Liver (tissue), 10 donors: ENCODE measurements at places on chromosomes 12 and 14. TPM values are rescaled to one million over a fixed set of nuclear protein-coding genes. Genes with fewer than 3 reads are reported as not detected.

The PZP gene
- 18.7 TPM for total RNA-seq

DNA sequence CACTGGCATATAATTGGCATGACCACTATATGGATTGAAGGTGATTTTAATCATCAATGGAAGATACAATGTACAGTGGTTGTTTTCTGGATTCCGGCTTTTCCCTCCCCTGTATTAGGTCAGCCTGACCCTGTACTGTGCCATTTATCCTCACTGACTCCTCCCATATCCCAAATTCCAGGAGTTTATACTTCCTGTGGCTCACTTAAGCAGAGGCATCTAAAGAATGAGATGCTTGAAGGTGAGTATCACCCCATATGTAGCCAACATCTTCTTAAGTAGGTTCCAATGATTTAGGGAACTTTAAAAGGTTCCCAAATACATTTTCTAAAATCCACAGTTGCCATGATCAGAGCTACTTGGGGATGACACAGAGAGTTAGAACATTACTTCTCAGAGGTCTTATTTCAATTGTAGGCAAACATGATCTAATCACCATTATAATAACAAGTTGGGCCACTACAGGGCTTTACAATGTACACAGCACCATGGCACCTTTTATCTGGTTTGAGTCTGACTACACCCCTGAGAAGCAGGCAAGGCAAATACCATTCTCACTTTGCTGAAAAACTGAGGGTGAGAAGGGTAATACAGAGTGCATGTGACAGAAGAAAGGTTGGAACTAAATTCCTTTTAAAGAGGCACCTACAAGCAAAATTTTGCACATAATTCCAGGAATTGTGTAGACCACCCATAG, 212.3 kb upstream of the GARIN6 start:
- DNase-seq, result no peak

DNA sequence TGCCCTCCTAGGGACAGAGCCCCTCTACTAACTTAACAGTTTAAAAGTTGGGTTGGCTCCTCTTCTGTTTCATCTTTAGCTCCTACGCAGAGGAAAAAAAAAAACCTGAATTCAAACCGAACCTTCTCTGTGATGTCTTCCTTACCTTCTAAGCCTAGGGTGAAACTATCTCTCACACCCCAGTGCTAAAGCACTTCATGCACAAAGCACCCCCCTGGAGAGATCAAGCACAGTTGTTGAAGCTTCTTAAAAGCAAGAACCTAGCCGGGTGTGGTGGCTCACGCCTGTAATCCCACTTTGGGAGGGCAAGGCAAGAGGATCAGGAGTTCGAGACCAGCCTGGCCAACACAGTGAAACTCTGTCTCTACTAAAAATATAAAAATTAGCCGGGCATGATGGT, 37.6 kb downstream of the CORO1C start:
- DNase-seq, result no peak

The ADAM21 gene
- not detected for total RNA-seq

- no peak for DNase-seq
Measured at GRCh38 chr12:131076296-131076695, 122.6 kb downstream of the ADGRD1 start.

- no peak for DNase-seq
Measured at GRCh38 chr12:10716704-10717315, 6.3 kb downstream of the YBX3 start.

DNA sequence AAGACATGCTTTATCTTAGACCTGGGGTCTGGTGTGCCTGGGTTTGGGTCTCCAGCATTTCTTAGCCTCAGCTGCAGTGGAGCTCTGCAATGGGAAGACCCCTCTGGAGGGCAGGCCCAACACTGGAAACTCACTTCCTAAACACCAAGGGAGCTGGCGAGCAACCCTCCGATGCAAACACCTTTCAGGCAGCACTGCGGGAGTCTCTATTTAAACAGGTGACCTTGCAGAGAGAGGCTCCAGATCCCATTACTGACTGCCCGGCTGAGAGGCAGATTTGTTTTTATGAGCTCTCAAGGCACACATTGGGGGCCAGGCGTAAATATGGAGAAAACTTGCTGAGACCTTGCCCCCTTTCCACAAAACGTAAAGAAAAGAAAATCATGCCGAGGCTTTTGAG, 195.5 kb downstream of the PAX9 start:
- DNase-seq, result no peak

DNA sequence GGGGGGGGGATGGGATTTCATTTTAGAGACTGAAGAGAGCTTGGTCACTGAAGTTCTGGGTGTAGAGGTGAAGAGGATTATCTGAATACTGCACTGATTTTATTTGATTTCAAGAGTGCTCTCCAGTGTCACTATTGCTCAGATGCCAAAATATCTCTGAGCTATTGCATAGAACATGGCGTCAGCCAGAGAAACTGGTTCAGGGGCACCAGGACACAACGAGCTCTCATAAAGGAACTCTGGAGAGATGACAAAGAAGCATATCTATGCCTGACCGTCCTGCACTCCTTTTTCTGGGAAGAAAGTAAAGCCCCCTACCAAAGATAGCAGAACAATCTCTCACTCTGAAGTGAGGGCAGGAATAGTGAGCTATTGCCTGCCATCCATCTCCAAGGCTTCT, 2.0 kb downstream of the SLC7A8 start:
- DNase-seq, result no peak

The ANKRD33 gene
- not detected for total RNA-seq
